ENCODE measurements at places on chromosomes 3 and 15. TPM values are rescaled to one million over a fixed set of nuclear protein-coding genes. Genes with fewer than 3 reads are reported as not detected.

GRCh38 chr15:62094388-62094787 lies 27.6 kb downstream of the C2CD4A start:
- H3K4me1 ChIP-seq, result no peaks in the 10 kb centered on the region
- H3K27me3 ChIP-seq, result no peaks in the 10 kb centered on the region
- no peak overlapping the region for H3K27ac ChIP-seq
- no peak for DNase-seq
- no peaks in the 10 kb centered on the region for H3K36me3 ChIP-seq

GRCh38 chr3:133246119-133246518 lies 153.7 kb upstream of the BFSP2 start:
- no peak overlapping the region for H3K4me3 ChIP-seq
- no peaks in the 10 kb centered on the region for H3K36me3 ChIP-seq
- H3K27me3 ChIP-seq, result no peaks in the 10 kb centered on the region
- no peaks in the 10 kb centered on the region for H3K4me1 ChIP-seq

- peak; percentile 79 for DNase-seq
- no peak overlapping the region for H3K4me3 ChIP-seq
- H3K27ac ChIP-seq, result no peak overlapping the region
- no peaks in the 10 kb centered on the region for H3K36me3 ChIP-seq
Observed at GRCh38 chr3:27910456-27910855, 188.3 kb upstream of the EOMES start.

GRCh38 chr15:94441760-94442159 lies 210.4 kb downstream of the MCTP2 start:
- no peaks in the 10 kb centered on the region for H3K36me3 ChIP-seq
- no peak overlapping the region for H3K27ac ChIP-seq
- no peak for DNase-seq
- H3K4me3 ChIP-seq, result no peak overlapping the region

- peaks cover 30% of the 10 kb centered on the region for H3K27me3 ChIP-seq
- H3K4me3 ChIP-seq, result no peak overlapping the region
- peaks cover 18% of the 10 kb centered on the region for H3K4me1 ChIP-seq
- peak; percentile 22 for DNase-seq
Observed at GRCh38 chr3:155747286-155747945, 2.5 kb upstream of the PLCH1 start.

- no peaks in the 10 kb centered on the region for H3K36me3 ChIP-seq
- no peak overlapping the region for H3K27ac ChIP-seq
- no peaks in the 10 kb centered on the region for H3K27me3 ChIP-seq
- no peak overlapping the region for H3K4me3 ChIP-seq
- H3K4me1 ChIP-seq, result no peaks in the 10 kb centered on the region
Observed at GRCh38 chr3:155948476-155948875, 78.0 kb downstream of the GMPS start.

DNA sequence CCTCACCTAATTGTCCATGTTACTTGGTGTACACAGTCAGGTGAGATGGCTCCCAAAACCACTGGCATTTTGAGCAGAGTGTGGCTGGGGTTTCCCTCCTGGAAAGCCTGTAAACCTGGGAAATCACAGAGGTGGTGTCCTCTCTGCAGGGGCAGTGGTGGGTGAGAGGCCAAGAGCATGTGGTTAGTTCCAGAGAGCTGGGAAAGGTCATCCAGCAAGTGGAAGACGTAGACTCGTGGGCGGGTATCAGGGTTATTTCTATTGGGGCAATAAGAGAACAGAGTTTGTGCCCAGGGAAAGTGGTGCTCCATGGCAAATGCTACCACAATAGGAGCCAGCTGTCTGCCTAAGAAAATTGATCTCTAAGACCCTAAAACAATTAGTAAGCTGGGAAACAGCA lies 44.6 kb upstream of the LIMD1 start:
- peaks cover 84% of the 10 kb centered on the region for H3K4me1 ChIP-seq
- H3K27me3 ChIP-seq, result no peaks in the 10 kb centered on the region
- H3K4me3 ChIP-seq, result no peak overlapping the region
- H3K36me3 ChIP-seq, result peaks cover 5% of the 10 kb centered on the region
- H3K27ac ChIP-seq, result no peak overlapping the region

DNA sequence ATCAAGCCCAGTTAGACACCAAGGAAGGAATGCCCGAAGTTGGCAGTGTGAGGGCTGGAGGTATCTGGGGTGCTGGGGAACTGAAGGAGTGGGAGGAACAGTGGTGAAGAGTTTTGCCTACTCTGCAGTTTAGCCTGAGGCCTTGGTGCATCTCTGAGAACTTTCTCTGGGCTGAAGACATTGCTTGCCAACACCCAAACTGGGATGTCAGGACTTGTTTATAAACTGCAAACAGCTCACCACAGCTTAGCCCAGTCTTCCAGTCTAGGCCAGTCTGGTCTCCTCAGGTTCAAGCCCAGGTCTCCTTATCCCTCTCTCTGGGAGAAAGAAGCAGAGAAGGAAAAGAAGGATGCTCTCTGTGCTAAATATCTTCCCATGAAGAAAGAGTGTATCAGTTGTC lies 68.0 kb upstream of the BOC start:
- H3K36me3 ChIP-seq, result no peaks in the 10 kb centered on the region
- no peaks in the 10 kb centered on the region for H3K27me3 ChIP-seq
- H3K4me3 ChIP-seq, result no peak overlapping the region
- H3K4me1 ChIP-seq, result peaks cover 9% of the 10 kb centered on the region

DNA sequence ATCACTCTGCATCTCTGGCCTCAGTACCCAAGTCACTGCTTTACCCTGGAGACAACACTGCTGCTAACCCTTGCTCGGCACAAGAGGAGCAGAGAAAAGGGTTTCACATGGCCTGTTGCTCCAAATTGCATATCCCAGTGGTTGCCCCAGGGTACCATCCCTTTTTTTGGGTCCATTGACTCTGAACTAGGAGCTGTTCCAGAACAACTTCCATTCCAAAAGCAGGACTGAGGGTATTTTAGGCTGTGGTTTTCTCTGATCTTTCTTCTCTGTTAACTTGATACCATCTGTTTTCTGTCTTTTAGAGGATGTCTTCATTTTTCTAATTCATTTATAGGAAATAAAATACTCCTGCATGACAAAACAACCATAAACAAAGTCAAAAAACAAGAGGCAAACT lies 17.3 kb upstream of the RYK start:
- no peak overlapping the region for H3K4me3 ChIP-seq
- no peak overlapping the region for H3K27ac ChIP-seq
- no peak for DNase-seq
- H3K4me1 ChIP-seq, result no peaks in the 10 kb centered on the region

GRCh38 chr15:35210370-35210769 lies 125.3 kb upstream of the NANOGP8 start:
- H3K36me3 ChIP-seq, result no peaks in the 10 kb centered on the region
- no peak overlapping the region for H3K4me3 ChIP-seq
- no peak for DNase-seq
- H3K4me1 ChIP-seq, result no peaks in the 10 kb centered on the region

DNA sequence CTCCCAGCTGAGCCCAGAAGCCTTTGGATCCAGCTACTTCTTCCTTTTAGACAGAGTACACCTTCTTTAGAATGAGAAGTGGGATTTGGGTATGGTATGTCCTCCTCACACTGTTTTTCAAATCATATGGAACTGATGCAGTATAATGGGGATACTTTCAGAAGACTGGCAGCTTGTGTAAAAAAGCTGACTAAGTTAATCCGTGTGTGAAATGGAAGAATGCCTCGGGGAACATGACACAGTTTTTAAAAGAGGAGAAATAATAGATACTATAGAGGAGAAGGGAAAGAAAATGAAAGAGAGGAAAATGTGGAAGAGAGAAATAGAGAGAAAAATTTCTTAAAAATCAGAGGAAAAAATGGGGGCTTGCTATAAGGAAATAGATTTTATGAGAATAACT lies 47.7 kb downstream of the TUSC7 start:
- no peak overlapping the region for H3K27ac ChIP-seq
- H3K4me1 ChIP-seq, result no peaks in the 10 kb centered on the region
- no peak overlapping the region for H3K4me3 ChIP-seq
- peak; percentile 6 for DNase-seq
- no peaks in the 10 kb centered on the region for H3K27me3 ChIP-seq

GRCh38 chr3:177195242-177195991 lies 1.9 kb downstream of the TBL1XR1 start:
- H3K36me3 ChIP-seq, result no peaks in the 10 kb centered on the region
- peaks cover 4% of the 10 kb centered on the region for H3K4me1 ChIP-seq
- H3K27me3 ChIP-seq, result no peaks in the 10 kb centered on the region
- peak; percentile 75 for DNase-seq
- H3K4me3 ChIP-seq, result peak overlapping the region; percentile 87

- no peak overlapping the region for H3K27ac ChIP-seq
- no peak for DNase-seq
- peaks cover 3% of the 10 kb centered on the region for H3K36me3 ChIP-seq
- H3K4me3 ChIP-seq, result no peak overlapping the region
- no peaks in the 10 kb centered on the region for H3K4me1 ChIP-seq
Observed at GRCh38 chr3:32438596-32439344, 47.1 kb downstream of the CMTM7 start.

GRCh38 chr15:84079885-84080777 lies 155.4 kb upstream of the GOLGA6L4 start:
- peaks cover 3% of the 10 kb centered on the region for H3K4me1 ChIP-seq
- H3K27me3 ChIP-seq, result peaks cover 25% of the 10 kb centered on the region
- DNase-seq, result peak; percentile 53

DNA sequence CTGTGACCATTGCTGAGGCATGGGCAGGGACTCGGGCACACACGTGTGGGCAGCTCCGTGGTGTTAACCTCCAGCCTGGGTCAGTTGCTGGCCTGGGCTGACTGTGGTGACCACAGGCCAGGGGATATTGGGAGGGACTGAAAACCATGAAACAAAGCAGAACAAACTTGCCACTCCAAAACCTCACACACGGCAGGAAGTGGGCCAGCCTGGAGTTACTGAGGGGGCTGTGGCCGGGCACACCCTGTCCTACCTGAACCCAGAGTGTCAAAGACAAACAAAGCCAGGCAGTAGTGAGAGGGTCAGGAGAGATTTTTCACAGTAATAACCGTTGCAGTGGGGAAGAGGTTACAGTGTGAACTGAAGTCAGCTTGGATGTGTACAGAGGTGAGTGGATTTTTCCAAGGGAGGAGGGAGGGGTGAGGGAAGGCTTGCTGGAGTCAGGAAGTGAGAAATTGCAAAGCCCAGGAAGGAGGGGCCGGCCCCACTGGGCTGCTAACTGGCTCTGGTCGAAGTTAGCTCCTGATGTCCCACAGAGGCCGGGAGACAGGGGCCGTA lies 40.0 kb upstream of the ATP10A start:
- peak; percentile 70 for DNase-seq
- H3K4me3 ChIP-seq, result no peak overlapping the region
- H3K36me3 ChIP-seq, result no peaks in the 10 kb centered on the region
- H3K27ac ChIP-seq, result no peak overlapping the region
- H3K4me1 ChIP-seq, result peaks cover 36% of the 10 kb centered on the region
- H3K27me3 ChIP-seq, result no peaks in the 10 kb centered on the region

GRCh38 chr15:80871858-80872257 lies 92.7 kb downstream of the CEMIP start:
- H3K4me1 ChIP-seq, result peaks cover 67% of the 10 kb centered on the region
- no peak overlapping the region for H3K27ac ChIP-seq
- no peak for DNase-seq

DNA sequence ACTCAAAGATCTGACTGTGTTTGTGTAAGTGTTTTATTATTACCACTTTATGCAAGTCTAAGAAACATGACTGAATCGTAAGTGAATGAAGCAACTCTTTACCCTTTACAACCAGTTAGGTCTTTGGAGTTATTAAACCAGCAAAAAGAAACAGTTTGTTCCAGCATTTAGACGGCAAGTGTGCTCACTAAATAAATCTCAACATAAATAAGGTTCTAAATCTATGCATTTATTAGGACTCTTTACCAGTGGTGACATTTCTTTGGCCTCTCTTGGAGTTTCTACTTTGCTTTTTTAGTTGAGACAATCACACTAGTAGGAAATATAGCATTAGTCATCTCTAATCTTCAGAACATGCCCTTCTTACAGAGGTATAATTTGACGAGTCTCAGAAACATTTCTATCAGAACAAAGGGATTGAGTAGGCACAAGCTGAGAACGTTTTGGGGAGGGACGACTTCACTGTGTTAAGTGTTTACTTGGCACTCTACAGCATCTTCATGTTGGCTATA lies 739.9 kb upstream of the NR2F2 start:
- H3K36me3 ChIP-seq, result no peaks in the 10 kb centered on the region
- H3K27me3 ChIP-seq, result no peaks in the 10 kb centered on the region
- H3K27ac ChIP-seq, result no peak overlapping the region
- H3K4me1 ChIP-seq, result peaks cover 3% of the 10 kb centered on the region
- H3K4me3 ChIP-seq, result no peak overlapping the region

DNA sequence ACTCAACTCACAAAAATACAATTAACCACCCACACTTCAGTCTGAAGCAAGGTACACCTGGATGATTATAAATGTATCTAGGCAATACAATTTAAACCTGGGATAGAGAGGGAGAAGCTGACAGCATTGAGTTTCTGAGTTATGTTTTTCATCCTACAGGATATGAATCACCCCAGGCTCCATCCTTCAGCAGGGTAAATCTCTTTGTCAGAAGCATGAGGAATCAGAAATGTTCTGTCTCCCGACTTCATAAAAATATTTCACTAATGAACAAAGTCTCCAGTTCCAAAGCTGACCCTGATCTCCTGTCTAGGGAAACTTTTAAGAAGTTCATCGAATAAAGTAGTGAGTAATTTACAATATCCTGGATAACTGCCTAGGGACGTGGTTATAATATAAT lies 25.5 kb upstream of the FRMD4B start:
- H3K4me1 ChIP-seq, result peaks cover 1% of the 10 kb centered on the region
- no peak overlapping the region for H3K4me3 ChIP-seq
- no peaks in the 10 kb centered on the region for H3K36me3 ChIP-seq

DNA sequence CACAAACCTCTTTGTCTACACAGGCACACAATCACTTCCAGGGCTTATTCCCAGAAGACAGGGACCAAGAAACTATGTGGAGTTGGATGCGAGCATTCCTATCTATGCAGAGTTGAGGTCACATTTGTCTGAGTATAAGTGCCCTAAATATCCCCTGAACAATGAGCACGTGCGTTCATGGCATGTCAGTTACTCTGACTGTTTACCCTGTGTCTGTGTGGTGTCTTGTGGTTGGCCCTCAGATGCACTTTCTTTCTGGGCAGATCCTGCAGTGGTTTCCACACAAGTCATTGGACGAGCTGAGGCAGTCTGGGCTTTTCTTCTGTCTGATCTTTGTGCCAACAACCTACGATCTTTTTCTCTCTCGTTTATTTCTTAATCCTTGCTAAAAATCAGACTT lies 134.5 kb downstream of the FBN1 start:
- DNase-seq, result no peak
- H3K27me3 ChIP-seq, result no peaks in the 10 kb centered on the region
- H3K4me1 ChIP-seq, result peaks cover 4% of the 10 kb centered on the region
- no peak overlapping the region for H3K4me3 ChIP-seq
- H3K36me3 ChIP-seq, result peaks cover 26% of the 10 kb centered on the region
- no peak overlapping the region for H3K27ac ChIP-seq

TATDN2 gene
- polyA plus RNA-seq, result 20.3 TPM

CSK gene
- 34.3 TPM for polyA plus RNA-seq

NMNAT3 gene
- polyA plus RNA-seq, result 3.7 TPM

MFGE8 gene
- 121 TPM for polyA plus RNA-seq

CTXN2 gene
- not detected for polyA plus RNA-seq

GOLGA8N gene
- 18.8 TPM for polyA plus RNA-seq

NLGN1 gene
- 3.0 TPM for polyA plus RNA-seq

LOXL1 gene
- 34.2 TPM for polyA plus RNA-seq

CGNL1 gene
- polyA plus RNA-seq, result 13.7 TPM

OXTR gene
- polyA plus RNA-seq, result 7.6 TPM

DHX30 gene
- 37.6 TPM for polyA plus RNA-seq

EPHA3 gene
- 29.8 TPM for polyA plus RNA-seq
